ENCODE measurements at places on chromosomes 12 and 14. TPM values are rescaled to one million over a fixed set of nuclear protein-coding genes. Genes with fewer than 3 reads are reported as not detected.

The OR4E2 gene
- total RNA-seq: not detected

The RNASE1 gene
- total RNA-seq: not detected

The ERP29 gene
- 194 TPM for total RNA-seq

The CCDC196 gene
- total RNA-seq: not detected

The B4GALNT1 gene
- 43.1 TPM for total RNA-seq

The BDKRB2 gene
- not detected for total RNA-seq

The NGB gene
- not detected for total RNA-seq

The NDUFB1 gene
- 411 TPM for total RNA-seq

The SMCO2 gene
- total RNA-seq: not detected

The SIX6 gene
- total RNA-seq: not detected

The NUAK1 gene
- total RNA-seq: 13.4 TPM

DNA sequence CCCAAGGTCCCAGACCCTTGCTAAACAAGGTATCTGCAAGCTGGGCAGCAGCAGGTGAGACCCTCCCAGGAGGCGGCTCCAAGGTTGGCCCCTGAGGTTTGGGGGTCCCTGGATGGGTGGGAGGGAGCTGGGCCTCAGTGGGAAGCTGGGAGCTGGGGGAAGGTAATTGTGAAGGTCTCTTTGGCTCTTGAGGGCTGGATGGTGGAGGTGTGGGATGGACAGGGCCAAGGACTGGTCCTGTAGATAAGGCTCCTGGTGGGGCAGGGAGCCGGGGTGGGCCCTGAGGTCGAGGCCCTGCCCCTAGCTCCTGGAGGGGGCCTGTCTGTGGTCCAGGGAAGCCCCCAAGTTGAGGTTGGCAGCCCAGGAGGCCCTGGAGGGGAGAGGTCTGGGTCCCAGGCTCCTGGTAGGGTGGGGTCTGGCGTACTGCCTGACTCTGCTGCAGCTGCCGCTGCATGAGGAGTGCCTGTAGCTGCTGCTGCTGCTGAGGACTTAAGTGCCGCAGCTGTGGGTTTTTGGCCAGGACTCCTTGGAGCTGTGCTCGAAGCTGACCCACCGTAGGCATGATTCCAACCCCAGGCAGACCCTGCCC, 13.1 kb upstream of the PRKAG1 start:
- no peak for DNase-seq

DNA sequence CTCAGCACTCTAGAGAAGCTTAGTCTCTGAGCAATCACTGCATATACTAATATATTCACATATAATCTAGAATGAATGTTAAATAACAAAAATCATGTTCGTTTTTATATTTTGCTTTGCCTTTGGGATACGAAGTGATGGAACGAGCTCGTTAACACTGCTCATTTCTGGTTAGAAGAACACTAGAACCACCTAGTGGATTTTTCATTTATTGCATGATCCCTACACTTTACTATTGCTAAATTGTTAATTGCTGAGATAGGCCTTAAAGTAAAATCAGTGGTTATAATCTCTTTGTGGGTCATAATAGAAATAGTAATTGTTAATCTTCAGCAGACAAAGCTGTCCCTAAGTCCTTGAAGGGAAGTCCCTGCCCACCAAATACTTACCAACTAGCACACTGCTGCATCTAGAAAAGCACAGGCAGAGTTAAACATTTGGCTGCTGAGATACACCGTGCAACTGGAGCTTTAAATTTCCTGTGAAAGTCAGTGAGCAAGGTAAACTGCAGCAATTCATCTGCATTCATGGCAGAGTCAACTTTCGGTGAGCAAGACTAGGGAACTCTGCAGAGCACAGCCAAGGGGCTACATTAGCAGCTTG, 353.7 kb downstream of the APAF1 start:
- DNase-seq: peak; percentile 46

DNA sequence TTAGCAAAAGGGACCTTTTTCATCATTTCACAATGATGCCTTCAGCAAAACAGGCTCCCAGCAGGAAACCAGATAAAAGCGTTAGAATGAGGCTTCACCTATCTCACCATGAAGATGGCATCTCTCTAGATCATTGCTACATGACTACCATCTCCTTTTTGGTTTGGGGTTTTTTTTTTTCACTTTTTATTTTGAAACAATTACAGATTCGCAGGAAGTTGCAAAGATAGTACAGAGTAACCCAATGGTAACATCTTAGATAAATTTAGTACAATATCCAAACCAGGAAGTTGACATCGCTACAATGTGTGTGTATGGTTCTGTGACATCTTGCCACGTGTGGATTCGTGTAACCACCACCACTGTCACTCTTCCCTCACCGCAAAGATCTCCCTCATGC, 22.3 kb upstream of the PWP1 start:
- DNase-seq: no peak

DNA sequence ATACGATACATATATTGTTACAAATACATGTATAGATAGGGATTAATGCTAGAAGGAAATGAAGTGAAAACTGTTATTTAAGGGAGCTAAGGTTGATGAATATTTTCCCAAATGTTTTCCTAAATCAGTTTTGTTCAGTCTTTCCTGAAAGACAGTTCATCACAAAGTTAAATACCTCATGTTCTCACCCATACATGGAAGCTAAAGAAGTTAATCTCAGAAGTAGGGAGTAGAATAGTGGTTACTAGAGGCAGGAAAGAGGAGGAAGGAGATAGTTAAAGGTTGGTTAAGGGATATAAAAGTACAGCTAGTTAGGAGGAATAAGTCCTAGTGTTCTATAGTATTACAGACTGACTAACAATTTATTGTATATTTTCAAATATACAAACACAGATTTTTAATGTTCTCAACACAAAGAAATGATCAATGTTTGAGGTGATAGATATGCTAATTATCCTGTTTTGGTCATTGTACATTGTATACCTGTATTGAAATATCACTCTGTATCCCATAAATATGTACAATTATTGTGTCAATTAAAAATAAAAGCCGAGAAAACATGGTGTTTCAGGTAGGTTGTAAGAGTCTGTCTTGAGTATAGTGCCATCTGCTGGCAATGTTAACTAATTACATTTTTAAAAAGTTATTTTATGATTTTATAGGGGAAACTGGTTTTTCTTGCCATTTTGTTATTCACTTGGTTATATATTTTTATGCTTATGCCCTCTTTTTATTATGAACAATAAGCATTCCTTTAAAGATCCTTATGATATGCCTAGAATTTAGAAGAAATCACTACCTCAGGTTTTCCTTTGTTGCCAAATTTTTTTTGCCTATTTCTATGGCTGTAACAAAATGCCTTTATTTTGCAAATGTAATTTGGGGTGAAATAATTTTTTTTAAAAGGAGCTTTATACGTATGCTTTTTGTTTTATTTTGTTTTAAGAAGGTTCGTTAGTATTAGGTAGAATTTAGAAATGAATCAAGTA, 26.9 kb downstream of the ZDHHC17 start:
- DNase-seq: peak; percentile 19

DNA sequence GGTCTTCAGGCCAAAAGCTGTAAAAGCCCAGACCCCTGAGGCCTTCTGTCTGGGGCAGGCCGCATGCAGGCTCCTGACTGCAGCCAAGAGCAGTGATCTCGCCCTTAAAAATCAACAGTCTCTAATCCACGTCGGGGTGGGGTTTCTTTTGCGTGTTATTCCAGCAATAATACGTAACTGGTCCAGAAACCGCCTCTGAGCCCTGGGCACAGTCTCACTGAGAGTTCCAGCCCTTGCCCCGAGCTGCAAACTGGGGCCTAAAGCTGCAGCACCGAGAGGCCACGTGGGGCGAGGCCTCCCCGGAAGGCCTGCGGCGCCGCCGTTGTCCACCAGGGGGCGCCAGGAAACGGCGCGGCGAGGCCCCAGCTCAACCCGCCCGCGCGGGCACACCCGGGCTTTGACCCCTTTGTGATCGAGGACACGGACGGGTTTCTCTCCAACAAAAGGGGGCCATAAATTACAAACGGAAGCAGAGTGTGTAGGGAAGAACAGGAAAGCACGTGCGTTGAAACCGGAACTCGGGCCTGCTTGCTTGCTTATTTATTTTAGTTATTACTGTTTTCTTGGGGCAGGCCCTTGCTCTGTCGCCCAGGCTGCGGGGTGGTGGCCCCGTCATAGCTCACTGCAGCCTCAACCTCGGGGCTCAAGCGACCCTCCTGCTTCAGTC, 87.2 kb downstream of the NINJ2 start:
- DNase-seq: peak; percentile 38

- DNase-seq: peak; percentile 64
Observed at GRCh38 chr12:113048716-113049127, 7.8 kb upstream of the DTX1 start.

DNA sequence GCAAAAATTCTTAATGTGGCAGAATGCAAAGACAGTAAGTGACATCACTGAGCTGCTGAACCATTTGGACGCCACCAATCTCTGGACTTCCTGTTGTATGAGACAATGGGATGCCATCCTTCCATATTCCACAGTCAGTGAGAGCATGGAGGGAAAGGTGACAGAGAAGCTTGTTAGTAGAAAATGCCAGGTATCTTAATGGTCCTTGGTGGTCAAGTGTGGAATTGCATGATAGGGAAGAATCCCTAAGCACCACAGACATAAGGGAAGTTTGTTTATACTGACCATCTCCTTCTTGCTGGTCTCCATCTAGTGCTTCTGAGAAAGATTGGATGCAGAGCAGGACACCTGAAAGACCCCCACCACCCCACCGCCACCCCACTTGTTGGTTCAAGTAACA, 1410.0 kb upstream of the TMEM132C start:
- no peak for DNase-seq

DNA sequence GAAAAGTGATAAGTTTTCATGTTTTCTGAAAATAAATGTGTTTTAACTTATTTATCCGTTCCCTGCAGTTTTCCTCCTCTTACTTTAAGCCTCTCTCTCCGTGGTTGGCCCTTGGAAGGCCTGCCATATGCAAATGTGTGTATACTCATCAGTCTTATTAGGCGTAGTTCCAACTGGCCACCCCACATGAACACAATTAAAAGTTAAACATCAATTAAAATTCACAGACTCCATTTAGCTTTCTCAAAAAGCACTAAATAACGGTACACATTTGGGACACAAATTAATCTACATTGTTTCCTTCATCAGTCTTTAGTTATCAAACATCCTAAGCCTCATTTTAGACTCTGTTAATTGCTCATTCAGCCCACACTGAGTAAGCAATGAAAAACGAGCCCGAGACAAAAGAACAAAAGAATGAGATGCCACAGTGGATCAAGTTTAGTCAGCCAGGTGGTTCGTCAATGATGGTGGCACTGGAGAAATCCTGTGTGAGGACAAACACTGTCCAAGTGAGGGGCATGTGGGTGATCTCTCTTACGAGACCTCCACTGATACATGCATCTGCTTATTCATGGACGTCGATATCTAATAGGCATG, 76.0 kb upstream of the TMCC3 start:
- DNase-seq: no peak

DNA sequence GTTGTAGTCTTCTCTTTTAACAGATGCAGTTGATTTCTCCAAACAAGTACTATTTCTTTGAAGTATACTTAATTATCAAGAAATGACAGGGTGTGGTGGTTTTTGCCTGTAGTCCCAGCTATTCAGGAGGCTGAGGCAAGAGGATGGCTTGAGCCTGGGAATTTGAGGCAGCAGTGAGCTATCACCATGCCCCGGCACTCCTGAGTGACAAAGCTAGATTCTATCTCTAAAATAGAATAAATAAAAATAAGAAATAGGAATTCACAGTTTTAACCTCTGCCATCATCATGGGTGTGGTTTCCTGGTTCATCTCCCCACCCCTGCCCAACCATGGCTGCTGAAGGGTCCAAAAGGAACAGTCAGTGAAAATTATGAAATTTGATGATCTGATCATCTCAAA, 290.2 kb upstream of the FLRT2 start:
- DNase-seq: peak; percentile 29

GRCh38 chr12:94062796-94063635, 85.4 kb upstream of the PLXNC1 start:
- DNase-seq: no peak

GRCh38 chr14:100299238-100299560, 7.0 kb downstream of the SLC25A29 start:
- no peak for DNase-seq

- DNase-seq: no peak
Observed at GRCh38 chr14:85420278-85420677, 109.7 kb upstream of the FLRT2 start.

DNA sequence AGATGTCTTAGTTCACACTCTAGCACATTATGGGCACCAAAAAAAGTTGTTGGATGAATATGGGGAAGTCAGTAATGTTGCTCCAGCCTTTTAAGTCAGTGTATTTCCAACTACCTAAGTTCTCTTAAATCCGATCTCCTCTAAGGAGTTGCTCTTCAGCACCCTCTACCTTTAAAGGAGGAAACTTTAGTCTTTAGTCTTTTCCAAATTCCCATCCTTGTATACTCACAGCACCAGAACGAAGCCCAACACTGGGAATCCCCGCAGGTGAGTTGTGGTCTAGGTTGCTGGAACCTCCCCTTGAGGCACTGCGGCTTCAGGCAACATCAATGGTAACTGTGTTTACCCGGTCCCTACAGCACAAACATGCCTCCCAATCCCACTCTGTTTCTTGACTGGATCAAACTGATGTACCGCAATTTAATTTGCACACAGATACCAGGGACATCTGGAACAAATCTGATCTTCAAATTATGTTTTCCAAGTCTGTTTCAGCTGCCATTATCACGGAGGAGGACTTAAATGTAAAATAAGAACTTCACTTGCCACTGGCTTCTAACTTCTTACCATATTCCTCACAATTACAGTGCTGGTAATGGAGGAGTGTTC, 179.0 kb downstream of the FOXN3 start:
- no peak for DNase-seq

DNA sequence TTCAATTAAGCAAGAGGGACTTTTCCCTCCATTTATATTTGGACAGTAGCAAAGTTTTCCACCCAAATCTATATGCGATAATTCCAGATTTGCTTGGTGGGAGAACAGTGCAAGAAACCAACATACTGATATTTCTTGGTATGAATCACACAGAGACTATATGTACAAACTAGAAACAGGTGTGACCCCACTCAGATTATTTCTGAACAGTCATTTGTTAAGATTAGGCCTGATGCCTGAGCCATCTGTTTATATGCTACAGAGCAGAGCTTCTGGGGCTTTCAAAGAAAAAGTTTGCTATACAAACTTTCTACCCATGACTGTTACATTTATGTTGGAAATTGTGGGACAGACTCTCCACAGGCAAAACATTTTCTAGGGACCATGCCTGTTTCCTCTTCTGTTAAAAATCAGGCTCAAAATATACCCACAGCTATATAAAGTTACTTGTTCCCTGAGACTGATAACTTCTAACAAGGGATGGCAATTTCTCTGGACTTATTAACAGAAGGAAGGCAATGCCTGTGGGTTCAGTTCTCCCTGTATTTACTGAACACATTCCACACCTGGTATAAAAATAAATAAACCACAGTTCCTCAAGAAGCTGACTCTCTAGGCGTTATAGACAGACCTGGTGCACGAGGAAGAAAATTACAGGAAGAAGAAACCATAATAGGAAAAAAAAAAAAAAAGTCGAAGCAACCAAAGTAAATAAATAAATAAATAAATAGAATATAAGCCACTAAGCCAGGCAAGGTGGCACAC, 8.0 kb downstream of the PTPN21 start:
- DNase-seq: no peak

DNA sequence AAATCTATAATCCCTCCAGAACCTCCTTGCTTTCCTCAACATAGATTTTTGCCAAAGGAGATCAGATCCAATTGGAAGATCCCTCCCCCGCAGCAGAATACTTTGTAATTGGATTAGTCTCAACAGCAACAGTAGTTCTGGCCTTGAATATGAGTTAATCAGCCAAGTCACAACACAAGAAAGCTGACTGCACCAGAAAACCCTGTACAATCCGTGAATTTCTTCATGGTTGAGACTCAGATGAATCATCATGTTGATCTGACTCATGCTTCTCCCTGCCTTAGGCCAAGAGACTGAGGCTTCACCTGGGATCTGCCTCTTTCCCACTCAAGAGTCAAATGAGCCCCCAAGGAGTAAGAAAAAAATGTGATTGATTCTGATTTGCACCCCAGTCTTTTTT, 3.0 kb upstream of the METTL17 start:
- peak; percentile 54 for DNase-seq

Measured in NCI-H460 (cell line).